ENCODE measurements at places on chromosomes 3 and 15.

DNA sequence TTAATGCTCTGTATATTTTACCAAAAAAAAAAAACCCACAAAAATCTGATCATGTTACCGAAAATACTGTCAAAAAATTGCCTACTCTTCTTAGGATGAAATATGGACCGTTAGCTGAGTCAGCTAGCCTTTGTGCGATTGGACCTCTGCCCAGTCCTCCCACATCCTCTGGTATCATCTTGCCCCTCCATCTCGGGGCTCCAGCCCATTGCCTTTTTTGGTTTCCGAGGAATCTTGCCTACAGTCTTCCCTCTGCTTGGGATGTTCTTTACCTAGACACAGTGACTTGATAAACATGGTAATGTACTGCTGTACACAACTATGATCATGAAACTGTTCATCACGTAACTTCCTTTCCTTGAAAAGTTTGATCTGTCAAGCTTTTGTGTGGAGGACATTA, 371.4 kb downstream of the SV2B start:
- DNase-seq, result no peak

- DNase-seq, result no peak
Observed at GRCh38 chr3:107209302-107209990, 167.8 kb upstream of the CCDC54 start.

GRCh38 chr3:128062033-128062745, 10.0 kb downstream of the SEC61A1 start:
- DNase-seq, result peak; percentile 17

DNA sequence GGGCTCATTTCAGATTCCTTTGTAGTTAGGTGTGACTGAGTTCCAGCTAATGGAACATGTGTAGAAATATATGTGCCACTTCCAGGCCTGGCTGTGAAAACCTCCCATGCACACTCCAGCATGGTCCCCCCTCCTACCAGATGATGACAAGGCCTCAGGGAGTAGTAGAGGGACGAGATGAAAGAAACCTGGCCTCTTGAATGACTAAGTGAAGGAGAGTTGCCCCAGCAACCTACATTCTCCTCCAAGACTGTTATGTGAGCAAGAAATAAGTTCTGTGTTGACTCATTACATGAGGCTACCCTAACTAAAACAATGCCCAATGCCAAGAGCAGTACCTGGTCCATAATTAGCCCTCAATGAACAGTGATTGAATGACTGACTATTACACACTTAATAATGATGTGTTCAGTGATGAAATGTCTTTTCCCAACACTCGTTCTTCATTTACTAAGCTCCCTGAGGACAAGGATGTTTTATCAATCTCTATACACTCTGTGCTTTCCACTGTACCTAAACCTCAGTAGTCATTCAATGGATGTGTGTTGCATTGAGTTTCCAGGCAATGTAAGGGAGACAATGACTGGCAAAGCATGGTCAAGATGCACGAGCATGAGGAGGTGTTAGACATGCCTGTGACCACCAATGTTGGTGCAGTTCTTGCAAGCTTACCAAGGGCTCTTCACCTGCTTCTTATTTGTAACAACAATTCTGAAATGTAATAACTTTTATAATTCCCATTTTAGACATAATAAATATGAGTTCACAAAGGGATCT, 62.0 kb upstream of the BCL6 start:
- DNase-seq, result no peak

- no peak for DNase-seq
Observed at GRCh38 chr3:167587651-167588050, 66.1 kb downstream of the WDR49 start.

DNA sequence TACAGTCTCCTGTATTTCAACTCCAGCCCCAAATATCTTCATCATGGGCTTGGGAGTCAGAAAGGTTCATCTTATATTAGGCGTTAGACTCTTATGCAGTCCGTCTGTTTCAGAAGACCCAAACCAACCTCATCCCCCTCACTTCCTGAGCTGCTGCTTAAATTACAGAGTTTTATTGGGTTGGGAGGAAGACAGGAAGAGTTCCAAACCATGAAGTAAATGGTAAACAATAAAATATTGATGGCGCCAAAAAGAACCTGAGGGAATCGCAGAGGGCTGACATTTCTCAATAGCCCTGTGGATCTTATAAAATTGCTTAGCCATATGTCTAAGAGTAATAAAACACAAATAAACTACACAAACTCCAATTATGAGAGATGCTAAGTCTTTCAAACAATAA, 116.9 kb upstream of the C3orf80 start:
- no peak for DNase-seq

DNA sequence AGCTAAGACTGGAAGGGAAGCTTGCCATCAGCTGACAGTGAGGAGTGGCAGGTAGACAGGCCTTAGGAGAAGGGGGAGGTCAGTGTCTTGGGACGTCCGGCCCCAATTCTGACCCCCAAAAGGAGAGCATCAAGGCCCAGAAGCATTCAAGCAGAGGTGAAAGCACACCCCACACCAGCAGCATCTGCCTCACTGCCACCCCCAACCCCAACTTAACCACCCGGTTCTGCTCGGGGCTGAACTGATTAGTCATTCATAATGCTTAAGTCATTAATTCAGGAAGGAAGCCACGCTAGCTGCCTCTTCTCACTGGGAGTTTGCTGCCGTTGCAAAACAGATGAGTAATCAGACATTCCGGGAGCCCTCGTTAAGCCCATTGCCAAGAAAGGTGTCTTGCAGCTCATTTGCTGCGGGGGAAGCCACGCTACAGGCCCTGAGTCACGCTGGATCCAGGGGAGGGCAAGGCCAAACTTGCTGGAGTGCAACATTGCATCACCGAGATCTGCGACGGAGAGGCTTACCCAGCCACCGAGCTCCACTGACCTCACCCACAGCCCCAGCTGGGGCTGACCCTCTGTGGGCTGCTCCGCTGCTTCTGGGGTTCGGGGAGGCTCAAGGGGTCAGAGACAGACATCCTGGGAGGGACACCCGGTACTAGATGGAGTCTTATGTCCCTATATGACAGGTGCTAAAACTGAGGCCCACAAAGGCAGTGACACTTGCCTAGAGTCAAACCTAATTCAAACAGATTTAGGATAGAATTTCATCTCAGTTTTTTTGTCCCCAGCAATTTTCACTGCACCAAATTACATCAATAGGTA, 46.4 kb upstream of the HES1 start:
- no peak for DNase-seq

- no peak for DNase-seq
Observed at GRCh38 chr3:176919836-176920765, 277.2 kb downstream of the TBL1XR1 start.

DNA sequence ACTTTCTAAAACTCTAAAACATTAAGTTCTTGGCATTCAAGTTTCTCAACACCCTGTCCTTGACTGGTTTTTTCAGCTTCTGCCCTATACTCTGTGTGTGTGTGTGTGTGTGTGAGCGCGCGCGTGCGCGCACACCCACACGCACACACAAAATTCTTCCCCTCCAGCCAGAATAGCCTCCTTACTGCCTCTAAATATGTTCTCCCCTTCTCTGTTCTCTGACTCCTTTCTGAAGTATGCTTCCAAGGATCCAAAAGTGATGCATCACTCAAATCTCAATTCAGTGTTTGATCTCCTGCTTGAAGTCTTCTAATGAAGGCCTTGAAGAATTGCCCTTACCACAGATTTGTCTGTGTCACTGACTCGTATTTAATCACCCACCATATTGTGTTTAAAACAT, 129.8 kb downstream of the SLC25A26 start:
- DNase-seq, result no peak

GRCh38 chr3:121896823-121897222, 2.6 kb downstream of the SLC15A2 start:
- DNase-seq, result no peak

- DNase-seq, result no peak
Observed at GRCh38 chr15:56124391-56124790, 119.3 kb downstream of the RFX7 start.

GRCh38 chr3:60216462-60217075, 1034.7 kb downstream of the FHIT start:
- no peak for DNase-seq

DNA sequence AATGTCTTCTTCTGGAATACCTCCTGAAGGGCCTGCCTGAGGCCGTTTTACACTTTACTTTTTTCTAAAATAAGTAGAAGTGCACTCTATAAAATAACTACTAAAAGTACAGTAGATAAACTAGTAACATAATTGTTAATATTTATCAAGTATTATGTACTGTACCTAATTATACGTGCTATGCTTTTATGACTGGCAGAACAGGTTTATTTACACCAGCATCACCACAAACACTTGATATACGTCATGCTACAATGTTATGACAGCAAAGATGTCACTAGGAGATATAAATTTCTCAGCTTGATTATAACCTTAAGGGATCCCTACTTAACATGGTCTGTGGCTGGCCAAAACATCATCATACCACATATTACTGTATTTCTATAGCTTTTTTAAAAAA, 29.4 kb downstream of the DLG1 start:
- no peak for DNase-seq

DNA sequence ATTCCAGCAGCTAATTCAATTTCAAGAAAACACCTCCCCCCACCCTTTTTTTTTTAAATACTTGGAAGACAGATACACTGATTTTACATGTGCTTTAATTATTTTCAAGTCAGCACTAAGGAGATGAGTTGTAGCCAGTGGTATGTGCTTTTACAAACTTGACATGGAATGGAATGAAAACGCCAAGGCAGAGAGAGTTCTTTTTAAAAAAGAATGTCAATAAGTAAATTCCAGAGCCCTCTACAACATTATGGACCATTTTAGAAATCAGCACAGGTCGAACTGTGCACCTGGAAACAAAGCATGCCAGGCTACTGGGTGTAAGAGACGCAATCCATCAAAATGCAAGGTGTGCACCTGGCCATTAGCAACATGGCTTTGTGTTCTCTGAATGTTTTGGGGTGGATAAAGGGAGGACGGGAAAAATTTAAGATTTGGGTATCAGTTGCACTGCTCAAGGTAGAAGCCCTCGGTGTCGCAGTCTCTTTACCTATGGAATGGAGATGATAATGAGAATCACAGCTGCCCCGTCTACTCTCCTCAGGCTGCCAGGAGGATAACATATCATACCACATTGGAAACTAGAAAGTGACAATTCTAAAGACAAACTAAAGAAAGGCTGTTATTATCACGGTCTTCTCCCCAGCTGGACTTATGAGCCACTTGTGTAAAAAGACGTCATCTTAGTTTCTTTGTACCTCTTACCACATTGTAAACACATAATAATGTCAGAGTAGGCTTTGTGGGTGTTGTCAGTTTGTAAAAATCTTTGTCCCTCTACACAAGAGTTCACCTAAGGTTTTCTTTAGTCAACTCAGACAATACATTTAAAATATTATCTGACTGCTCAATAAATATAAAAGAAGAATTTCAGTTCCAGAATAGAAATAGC, 107.4 kb upstream of the PRICKLE2 start:
- no peak for DNase-seq

- DNase-seq, result no peak
Observed at GRCh38 chr3:136162322-136162721, 33.8 kb downstream of the MSL2 start.

DNA sequence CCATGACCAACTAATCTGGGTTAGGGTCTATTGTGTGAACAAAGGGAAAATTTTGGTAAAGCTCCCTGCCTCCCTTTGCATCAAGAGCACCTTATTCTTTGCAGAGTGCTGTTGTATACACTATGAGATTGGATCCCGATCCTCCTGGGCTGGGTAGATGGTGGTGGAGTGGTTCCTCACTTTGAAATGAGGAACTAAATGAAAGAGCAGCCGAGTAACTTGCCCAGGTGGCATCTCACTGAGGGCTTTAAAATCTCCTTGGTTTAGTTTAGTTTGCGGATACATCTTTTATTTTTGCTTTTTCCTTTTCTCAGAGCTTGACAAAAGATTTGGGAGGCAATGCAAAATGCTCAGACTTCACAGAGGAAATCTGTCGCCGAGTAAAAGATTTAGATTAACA, 19.4 kb downstream of the IDH3A start:
- DNase-seq, result no peak

DNA sequence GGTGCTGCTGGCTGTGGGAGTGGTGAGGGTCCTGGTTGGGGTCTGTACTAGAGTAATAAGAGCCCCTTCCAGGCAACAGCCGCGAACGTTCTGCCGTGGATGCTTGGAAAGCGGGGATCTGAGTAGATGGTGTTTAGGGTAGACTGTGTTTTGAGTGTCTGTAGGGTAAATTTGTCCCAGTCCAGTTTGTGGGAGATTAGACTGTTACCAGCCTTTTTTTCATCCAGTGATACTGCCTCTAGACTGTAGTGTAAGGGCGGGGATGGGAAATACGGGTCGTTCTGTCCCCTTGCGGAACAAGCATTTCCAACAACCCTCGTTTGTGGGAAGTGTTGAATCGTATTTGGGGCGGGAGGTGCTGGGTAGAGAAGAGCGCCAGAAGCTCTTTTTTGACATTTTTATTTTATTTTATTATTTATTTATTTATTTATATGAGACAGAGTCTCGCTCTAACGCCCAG, 424 bp downstream of the HAUS2 start:
- DNase-seq, result no peak

DNA sequence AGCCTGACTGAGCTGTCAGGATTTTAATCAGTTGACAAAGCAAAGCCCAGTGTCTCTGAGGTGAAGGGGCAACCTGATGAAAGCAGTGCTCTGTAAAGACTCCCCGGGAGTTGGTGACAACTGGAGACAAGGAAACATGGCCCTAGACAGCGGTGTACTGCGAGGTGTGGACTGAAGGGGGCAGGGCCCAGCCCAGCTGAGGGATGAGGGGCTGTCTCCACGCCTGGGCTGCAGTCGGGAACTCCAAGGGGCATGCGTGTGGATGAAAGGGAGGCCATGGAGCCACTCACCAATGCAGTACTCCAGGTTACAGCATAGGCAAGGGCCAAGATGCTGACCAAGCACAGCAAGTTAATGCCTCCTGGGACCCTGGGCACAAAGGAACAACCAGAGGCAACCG, 45.1 kb downstream of the SCAP start:
- no peak for DNase-seq

DNA sequence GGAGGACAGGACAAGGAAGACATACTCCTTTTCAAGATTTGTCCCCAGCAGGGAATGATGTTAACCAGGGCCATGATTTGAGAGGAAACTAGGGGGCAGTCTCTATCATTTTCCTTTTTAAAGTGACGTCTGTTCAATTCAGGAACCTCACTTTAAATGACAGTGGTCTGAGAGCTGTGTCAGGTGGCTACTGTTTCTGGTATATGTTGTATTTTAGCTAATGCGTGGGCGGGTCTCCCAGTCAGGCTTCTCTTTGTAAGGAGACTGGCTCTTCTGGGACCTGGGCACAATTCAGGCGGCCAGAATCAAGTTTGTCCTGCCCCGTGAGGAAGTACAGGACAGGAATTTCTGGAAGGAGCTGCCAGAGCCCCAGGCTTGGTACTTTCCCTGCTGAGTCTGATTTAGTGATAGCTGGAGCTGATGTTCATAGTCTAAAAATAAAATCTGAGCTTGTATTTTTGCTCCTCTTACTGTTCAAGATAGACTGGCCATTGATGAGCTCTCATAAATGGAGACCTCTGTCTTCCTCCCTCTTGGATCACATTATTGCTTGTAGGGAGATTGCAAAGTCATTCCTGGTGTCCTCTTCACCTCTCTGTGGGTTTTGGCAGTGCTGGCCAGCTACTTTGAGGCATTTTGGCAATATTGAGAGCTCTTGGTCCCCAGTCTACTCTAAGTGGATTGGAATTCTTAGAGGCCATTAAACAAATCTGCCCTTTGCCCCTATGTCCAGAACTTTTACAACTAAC, 25.6 kb downstream of the SQOR start:
- no peak for DNase-seq

- DNase-seq, result no peak
Observed at GRCh38 chr3:128077665-128078064, 25.4 kb downstream of the SEC61A1 start.

GRCh38 chr3:88626456-88627120, 476.8 kb downstream of the C3orf38 start:
- DNase-seq, result no peak

Measured in anterior cingulate cortex (tissue), 58 donors.